ENCODE measurements at places on chromosomes 7 and 10.

DNA sequence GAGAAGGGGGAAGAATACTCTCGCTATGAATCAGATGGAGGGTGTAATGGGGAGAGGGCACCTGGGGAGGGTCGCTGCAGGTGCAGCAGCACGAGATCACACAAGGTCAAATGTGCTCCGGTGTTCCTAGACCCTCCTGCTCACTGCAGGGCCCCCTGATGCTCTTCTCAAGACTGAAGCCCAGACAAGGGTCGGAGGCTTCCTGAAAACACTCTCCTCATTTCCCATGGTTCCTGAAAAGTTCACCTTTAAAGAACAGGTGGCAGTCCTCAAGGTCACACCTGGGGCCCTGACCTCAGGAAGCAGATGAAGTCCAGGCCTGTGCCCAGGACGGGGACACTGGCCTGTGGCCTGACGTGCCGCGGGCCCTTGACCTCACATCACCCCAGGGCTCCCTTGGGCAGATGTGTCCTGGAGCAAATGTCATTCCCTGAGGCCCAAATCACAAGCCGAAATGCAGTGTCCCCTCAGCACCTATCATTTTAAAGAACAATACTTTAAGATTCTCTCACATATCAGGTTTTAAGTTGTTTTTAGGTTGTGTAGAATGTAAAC is 289.8 kb downstream of the GLRX3 start:
- DNase-seq = no peak

- no peak for DNase-seq
Observed at GRCh38 chr7:23713285-23714149, 3.5 kb downstream of the STK31 start.

DNA sequence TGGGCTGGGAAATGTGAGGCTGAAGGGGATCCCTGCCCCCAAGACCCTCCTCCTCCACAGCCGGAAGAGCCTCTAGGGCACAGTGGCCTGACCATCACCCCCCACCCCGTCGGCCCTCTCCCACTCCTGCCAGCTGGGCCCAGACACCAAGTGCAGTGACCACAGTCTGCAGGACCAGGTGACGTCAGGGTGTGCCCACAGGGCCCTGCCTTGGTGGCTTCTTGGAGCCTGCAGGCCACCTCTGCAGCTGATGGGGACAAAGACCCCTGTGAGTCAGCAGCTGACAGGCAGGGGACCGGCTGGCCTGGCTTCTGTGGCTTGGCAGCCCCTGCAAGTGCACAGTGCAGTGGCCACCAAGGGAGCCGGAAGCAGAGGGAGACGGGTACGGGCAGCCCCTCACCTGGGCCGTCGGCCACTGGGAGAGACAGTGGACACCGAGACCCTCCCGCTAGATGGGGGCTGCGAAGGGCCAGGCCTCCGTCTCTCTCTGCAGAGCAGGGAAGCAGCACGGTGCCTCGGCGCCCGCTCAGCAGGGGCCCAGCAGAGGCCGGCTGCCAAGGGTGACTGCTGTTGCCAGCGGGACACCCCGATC is 274.6 kb downstream of the ELFN1 start:
- no peak for DNase-seq

GRCh38 chr7:35257251-35258124 is 3.6 kb upstream of the TBX20 start:
- no peak for DNase-seq

- no peak for DNase-seq
Observed at GRCh38 chr10:86261470-86261869, 105.1 kb downstream of the GRID1 start.

DNA sequence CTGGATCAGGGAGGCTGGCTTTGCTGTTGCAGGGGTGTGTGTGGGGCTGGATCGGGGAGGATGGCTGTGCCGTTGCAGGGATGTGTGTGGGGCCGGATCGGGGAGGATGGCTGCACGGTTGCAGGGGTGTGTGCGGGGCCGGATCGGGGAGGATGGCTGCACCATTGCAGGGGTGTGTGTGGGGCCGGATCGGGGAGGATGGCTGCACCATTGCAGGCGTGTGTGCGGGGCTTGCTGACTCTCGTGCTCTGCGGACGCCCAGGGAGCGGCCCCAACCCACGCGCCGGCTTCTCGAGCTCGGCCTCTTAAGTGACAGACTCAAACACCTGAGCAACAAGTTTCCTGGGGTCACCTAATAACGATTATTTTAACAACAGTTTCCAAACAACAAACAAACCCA is 518.2 kb downstream of the DNAJB6 start:
- DNase-seq = no peak

DNA sequence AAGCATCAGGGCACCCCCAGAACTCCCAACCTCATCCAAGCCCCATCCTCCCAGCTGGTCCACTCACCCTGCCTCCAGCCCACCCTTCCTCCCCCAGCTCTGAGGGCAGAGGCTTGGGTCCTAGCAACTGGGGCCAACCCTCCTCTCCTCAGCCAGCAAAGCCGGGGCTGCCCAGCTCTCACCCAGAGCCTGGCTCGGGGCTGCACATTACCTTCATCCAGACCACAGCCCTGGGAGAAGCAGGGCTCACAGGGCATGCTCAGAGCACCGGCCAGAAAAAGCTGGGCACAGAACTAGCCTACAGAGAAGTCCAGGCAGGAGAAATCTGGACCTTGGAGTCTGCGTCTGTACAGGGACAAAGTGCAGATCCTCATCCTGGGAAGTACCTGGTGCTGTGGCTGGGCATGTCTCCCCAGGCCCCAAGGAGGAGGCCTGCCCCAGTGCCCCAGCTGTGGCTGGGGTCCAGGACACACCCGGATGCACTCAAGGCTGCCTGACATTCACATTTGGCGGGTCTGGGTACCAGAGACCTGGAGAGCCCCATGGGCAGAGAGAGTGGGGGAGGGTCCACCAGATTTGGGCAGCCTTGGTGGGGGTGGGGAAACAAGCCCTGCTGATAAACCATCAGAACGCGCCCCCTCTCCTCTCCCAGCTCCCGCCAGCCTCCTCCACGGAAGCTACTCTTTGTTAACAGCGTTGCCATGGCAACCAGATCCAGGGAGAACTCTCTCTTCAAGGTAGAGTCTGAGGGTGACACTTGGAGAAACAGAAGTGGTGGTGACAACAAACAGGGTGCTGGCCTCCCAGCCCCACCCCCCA is 5.1 kb downstream of the RASGEF1A start:
- DNase-seq = no peak

- DNase-seq = no peak
Observed at GRCh38 chr10:78191301-78191700, 157.6 kb downstream of the RPS24 start.

GRCh38 chr10:44897049-44897448 is 14.1 kb upstream of the TMEM72 start:
- DNase-seq = no peak

- DNase-seq = no peak
Observed at GRCh38 chr10:63673246-63673645, 152.0 kb downstream of the REEP3 start.

DNA sequence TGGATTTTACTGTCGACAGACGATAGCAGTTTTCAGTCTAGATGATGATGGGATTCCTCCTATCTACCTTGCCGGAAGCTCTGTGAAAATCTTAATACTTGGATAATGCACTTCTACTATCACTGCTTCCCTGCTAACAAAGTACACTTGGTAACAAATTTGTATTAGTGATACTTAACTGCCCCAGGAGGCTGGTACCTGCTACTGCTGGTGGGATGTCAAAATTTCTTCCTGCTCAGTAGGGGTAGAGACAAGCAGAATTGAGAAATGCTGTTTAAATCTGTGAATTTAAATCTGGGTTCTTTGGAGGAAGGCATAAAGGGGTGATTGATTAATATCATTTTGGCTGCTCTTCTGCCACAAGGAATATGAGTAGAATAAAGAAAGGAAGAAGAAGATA is 99.8 kb upstream of the STRIP2 start:
- no peak for DNase-seq

DNA sequence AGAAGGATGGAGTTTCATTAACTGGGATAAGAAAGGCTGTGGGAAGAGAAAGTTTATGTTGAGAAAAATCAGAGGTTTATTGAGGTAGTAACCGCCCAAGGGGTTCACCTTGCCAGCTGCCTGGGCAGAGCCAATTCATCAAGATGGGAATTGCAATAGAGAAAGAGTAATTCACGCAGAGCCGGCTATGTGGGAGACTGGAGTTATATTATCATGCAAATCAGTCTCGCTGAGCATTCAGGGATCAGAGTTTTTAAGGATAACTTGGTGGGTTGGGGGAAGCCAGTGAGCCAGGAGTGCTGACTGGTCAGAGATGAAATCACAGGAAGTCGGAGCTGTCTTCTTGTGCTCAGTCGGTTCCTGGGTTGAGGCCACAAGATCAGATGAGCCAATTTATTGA is 70.6 kb downstream of the MALRD1 start:
- DNase-seq = no peak

GRCh38 chr7:93011351-93012294 is 106.2 kb downstream of the SAMD9 start:
- no peak for DNase-seq

DNA sequence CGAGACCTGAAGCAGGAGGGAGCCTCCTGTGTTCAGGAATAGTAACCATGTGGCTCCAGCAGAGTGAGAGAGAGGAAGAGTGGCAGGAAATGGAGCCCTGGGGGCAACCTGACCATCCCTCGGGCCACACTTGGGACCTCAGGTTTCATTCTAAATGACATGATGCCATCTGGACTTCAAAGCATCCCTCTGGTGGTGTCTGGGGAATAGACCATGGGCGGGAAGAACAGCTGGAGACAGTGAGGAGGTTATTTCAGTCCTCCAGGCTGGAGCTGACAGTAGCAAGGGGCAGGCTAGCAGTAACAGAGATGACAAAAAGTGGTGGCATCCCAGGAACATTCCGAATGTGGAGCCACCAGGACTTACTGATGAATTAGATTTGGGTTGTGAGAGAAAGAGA is 44.8 kb downstream of the AKR1B1 start:
- no peak for DNase-seq

- no peak for DNase-seq
Observed at GRCh38 chr10:17199351-17199804, 2.1 kb downstream of the TRDMT1 start.

DNA sequence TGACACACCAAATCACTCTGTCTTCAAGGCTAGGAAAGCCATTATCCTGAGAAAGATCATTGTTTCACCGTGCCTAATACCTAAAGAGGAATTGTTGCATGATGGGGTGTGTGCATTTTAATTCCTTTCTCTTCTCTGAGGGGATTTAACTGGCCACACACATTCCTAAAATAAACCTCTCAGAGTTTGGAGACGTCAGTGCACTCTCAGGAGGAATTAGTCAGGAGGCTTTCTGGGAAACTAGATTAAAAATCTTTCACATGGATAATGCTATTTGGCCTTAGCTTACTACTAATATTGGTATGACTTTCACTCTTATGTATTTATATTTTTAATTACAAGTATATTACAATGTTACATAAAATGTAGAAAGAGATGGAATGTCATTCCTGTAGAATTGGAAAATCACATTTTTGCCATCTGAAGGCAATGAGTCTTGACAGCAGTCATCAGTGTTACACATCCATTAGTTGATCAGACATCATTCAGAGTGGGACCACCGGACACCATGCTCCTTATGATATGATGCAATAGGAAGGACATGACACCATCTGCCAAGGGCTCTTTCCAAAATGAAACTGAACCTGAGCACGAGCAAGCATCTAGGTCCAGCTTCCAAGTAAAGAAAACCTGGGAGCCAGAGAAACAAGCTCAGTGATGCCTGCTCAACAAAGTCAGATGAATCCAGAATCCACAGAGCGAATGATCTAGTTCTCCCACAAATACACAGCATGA is 43.1 kb upstream of the TMEM273 start:
- DNase-seq = no peak

DNA sequence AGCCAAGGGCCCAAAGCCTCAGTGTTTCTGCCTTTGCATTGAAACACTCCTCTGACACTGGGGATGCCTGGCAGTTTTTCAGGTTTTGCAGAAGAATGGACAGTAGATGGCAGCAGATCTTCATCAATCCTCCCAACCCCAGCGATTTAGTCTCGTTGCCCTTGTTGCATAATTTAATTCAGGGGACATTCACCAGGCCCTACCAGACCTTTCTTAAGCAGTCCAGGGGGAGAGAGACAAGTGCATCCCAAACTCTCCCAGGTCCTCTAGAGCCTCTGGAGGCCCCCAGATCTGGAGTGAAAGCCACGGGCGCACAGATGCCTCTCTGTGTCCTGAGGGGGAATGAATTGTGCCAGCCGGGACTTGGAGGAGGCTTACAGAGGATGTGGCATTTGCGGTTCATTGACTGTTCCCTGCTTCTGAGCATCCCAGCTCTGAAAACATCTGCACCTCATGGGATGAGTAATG is 29.6 kb downstream of the MINDY4 start:
- peak; percentile 41 for DNase-seq

- DNase-seq = peak; percentile 18
Observed at GRCh38 chr10:63819753-63820329, 298.6 kb downstream of the REEP3 start.

DNA sequence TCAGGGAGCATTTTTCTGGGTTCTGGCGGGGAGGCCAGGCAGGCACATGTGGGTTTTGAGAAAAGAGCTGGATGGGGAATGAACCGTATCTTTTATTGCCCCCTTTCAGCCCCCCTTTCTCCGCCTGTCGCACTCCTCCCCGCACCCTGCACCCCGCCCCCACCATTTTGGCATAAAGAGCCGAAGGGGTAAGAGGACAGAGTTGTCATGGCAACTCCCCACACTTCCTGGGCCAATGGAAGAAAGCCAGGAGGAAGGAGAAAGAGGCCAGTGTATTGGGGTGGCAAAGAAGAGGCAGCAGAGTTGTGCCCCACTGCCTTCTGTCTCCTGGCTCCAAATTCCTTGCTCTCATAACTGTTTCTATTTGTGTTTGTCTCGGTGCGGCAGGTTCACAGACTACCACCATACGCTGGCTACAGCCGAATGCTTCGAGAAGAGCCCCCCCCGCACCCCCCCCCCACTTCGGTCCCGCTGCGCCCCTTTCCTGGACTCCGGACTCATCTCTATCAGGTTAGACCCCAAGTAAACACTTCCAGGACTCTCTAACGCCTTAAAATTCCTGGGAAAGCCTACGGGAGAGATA is 3.4 kb downstream of the KCNIP2 start:
- peak; percentile 29 for DNase-seq

GRCh38 chr7:114981323-114981722 is 59.4 kb downstream of the MDFIC start:
- no peak for DNase-seq

DNA sequence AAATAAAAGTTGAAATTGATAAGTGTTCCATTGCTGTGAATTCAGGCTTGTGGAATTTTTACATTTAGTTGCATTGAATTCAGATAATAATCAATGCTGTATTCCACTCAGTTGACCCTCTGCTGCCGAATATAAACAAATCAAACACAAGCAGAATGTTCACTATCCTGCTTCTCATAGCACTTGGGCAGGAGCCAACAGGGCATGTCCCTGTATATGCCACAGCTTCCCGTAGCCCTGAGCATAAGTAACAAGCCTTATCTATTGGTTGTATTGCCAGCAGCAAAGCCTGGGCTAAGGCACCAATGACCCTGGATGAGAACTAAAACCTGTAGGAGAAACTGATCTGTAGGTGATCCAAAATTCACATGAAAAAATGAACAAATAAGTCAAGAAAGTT is 145.9 kb downstream of the ARHGAP12 start:
- DNase-seq = no peak

DNA sequence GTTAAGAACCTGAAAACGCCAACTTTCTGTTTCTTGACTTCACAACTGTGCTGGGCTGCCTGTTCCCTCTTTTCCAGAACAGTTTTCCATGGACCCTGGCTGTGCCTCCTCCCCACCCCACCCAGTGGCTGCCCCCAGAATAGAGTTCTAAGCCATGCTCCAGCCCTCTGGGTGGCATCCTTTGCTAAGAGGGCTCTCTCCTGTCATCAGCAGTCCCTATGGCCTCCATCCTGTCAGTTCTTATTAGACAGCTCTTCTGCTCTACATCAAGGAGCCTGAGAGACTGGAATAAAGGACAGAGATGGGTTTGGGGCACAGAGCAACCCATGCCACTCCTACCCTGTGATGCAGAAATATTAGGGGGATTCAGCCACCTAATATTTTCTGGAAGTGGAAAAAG is 13.9 kb upstream of the LRRC4 start:
- DNase-seq = no peak
